ENCODE measurements at places on chromosomes 12 and 14.

DNA sequence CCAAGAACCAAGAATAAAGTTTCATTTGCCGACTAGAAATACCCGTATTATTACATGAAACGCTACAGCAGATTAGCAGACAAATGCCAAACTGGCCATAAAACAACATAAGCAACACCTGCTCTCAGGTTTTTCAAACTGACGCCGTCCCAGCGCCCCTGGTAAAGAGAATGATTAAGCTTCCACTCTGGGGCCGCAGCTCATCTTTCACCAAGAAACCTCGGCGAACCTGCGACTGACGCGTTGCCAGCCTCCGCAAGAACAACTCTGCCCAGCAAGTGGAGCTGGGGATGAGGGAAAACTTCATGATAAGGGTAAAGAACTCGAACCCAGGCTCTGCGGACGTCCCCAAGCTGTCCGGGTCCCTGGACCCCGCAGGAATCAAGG, 530 bp downstream of the ARL1 start:
- DNase-seq: peak; percentile 11

DNA sequence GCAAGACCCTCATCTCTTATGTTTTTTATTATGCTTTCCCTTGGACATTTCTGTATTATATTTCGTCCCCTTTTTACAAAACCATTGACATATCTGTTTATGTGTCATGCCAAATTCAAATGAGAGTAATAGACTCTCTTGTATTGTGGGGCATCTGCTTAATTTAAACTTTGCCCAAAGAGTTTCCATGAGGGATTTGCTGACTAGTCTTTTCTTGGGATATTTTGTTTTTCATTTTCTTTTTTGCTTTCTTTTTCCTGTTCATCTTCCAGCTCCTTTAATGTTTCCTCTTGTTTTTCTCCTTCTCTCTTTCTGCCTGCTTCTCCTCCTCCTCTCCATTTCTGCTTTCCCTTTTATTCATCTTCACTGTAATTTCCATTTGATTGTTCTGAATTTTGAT, 13.8 kb upstream of the ZNF26 start:
- DNase-seq: no peak

GRCh38 chr12:115504306-115505290, 772.9 kb downstream of the MED13L start:
- no peak for DNase-seq

GRCh38 chr12:51009056-51009440, 17.1 kb downstream of the SLC11A2 start:
- DNase-seq: no peak

GRCh38 chr12:53344487-53344823, 8.3 kb upstream of the SP7 start:
- no peak for DNase-seq

DNA sequence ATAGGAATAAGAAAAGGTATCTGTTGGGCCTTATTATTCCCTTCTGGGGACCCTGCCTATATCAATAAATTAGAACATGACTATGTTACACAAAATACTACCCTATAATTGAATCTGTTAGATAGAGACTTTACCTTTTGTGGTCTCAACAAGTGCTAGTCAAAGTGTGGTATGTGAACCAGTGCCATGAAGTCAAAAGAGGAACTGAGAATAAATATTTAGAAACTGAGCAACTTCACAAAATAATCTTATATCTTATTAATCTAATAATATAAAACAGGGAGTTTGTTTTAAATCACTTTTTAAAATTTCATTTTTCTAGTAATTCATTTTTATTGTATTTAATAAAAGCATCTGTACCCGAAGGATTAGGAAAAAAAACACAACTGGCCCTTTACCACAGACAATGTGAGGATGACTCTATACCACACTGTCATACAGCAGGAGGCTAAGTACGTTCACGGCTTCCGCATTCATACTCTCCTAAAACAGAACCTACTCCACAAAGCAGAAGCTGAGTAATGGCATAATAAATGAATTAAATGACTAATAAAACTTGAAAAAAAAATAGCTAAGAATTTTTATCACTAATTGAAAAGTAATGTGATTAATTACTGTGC, 42.1 kb downstream of the SEC23A start:
- DNase-seq: no peak

DNA sequence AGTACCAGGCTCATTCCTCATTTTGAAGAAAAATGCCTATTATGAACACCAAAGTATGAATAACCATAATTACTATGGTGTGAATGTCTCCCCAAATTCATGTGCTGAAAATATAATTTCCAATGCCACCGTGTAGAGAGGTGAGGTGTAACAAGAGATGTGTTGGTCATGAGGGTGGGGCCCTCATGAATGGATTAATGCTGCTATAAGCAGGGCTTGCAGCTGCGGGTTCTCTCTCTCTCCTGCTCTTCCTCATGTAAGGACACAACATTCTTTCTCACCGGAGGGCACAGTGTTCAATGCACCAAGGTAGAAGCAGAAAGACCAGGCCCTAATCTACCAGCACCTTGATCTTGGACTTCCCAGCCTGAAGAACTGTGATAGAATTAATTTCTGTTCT, 70.0 kb downstream of the TMTC1 start:
- no peak for DNase-seq

GRCh38 chr12:2083561-2083960, 30.8 kb downstream of the CACNA1C start:
- DNase-seq: no peak

GRCh38 chr14:34093883-34094282, 143.0 kb upstream of the EGLN3 start:
- DNase-seq: no peak

- DNase-seq: no peak
Measured at GRCh38 chr14:50047274-50047676, 69.1 kb downstream of the VCPKMT start.

GRCh38 chr12:51977320-51977753, 25.8 kb downstream of the ACVR1B start:
- DNase-seq: no peak

DNA sequence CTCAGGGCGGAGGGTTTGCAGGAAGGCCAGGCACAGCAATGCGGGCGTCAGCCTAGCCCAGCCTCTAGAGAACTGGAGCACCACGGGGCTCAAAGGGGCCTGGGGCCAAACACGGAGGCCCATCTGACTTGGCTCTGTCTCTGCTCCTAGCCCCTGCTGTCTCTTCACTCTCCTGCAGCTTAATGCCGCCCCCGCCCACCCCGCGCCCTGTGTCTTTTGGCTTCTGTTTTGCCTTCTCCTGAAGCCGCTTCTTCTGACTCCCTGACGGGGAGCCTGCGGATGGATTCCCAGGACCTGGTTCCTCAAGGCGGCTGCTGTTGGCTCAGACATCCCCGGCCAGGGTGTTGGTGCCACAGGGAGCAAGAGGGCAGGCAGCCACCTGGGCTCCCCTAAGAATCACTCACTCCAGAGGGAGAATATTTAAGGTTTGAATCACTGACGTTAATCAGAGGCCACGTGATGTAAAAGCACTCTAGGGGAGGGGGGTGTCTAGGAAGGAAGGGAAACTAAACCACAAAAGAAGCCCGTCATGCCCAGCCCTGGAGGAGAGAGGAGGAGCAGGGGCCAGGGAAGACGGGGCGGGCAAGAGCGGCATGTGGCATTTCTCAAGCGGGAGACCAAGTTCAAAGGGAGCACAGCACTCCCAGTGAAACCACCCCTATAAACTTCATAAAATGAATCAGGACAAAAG, 36.9 kb upstream of the PRMT8 start:
- DNase-seq: peak; percentile 13

DNA sequence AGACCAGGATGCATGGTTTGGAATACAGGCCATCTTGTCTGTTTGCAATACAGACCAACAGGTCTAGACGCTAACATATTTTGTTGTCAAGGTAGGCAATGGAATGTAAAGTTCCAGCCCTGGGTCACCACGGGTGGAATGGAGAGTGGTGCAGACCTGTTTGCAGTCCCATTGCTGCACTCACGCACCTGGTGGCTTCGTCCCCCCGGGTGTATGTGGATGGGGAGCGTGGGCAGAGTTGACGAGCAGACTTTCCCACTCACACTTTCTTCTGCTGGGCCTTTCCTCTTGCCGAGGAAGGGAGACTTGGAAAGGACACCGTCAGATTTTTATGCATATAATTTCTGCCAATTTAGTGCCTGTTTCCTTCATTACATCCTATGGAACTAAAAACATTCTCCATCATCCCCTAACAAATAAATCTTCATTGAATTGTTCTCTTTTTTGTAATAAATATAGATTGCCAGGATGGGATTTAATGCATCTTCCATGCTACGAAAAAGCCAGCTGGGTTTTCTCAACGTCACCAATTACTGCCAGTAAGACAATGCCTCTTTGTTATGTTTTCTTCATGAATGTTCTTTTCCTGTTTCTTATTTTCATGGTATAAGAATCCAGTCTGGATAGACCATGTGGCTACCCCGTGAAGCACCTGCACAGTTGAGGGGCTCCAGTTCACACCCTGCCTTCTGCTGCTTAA, 15.2 kb downstream of the DCAF4 start:
- DNase-seq: no peak

DNA sequence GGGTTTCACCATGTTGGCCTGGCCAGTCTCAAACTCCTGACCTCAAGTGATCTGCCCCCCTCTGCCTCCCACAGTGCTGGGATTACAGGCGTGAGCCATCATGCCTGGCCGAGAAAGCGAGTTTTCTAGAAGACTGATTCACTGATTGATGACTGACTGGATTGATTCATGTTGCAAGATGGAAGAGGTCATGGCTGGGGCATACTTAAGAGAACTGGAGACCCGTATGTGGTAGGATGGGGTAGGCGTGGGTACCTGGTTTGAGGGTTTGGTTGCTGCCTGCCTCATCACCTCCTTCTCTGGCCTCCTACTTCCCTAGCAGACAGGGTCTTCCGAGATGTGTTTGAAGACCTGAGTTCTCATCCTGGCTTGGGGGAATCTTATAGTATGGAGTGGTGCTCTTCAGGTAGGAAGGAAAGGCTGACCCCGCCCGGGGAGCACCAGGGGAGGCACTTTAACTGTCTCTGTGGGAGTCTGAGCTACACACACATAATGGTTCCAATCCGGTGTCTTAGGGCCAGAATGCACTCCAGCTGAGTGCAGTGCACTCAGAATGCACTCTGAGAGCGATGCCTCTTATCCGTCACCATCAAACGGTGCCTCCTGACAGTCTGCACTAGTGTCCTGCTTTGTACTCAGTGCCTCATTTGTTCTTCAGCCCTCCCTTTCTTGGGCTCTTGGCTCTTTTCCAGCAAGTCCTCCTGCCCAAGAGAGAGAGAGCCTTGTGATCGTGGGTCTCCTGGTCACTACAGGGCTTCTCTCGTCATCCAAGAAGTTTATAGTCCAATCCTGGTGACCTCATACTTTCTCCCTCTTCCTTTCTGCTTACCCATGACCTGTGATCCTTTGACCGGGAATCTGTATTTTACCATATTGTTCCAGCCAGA, 19.7 kb downstream of the PLEKHG3 start:
- no peak for DNase-seq

GRCh38 chr14:53871951-53872350, 84.7 kb downstream of the BMP4 start:
- no peak for DNase-seq

DNA sequence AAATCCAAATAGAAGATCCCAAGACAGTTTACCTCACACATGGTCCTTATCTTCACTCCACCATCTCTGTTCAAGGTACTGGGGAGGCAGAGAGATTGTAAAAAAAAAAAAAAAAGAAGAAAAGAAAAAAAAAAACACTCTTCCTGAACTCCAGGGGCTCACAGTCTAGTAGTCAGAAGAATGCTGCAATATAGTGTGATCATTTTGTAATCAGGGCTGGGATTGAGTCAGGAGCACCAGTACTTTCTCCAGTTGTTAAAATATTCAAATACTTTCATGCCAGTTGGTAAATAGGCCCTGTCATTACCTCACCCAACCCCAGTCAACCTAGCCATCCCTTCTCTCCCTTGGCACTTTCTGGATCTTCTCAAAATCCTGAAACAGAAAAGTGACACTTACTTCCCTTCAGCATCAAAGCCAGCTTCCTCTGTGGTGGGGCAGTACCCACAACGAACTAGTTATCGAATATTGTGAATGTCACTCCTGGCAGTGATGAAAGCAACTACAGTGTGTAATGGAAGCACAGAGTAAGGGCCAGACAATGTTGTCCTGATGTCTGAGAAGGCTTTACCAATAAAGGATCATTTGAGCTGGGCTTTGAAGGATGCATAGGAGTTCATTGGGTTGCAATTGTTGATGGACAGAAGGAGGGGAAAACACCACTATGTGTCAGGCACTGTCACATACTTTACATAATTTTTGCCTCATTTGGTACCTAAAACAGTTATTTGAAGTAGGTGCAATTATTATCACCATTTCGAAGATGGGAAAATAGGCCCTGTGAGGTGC, 44.3 kb upstream of the HSPB8 start:
- no peak for DNase-seq

DNA sequence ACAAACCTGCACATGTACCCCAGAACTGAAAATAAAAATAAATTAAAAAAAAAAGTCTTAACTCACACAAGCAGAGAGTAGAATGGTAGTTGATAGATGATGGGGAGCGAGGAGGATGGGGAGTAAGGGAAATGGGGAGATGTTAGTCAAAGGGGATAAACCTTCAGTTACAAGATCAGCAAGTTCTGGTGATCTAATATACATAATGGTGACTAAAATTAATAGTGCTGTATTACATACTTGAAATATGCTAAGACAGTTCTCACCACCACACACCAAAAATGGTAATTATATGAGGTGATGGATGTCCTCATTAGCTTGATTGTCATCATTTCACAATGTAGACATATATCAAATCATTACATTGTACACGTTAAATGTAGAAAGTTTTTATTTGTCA, 3.2 kb upstream of the C12orf42 start:
- no peak for DNase-seq

GRCh38 chr12:88360343-88360742, 218.2 kb downstream of the TMTC3 start:
- DNase-seq: no peak
